ENCODE measurements at places on chromosomes 3 and 15.

DNA sequence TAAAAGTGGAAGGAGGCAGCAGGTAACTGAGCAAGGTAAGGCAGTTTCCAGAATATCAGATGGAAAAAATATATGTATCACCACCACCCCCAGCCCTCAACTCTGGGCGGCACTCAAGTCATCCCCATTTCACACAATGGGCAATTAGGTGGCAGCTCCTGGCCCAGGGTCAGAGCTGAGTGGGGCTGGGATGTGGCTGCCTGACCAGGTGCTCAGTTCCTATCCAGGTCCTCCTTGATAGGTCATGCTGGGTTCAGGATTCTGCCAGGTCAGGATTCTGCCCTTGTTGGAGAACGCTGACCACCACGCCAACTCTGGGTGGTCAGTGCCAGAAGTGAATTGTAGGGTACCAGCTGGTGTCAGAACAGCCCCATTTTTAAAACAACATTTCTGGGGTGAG, 29.5 kb downstream of the RAB6B start:
- DNase-seq: no peak

DNA sequence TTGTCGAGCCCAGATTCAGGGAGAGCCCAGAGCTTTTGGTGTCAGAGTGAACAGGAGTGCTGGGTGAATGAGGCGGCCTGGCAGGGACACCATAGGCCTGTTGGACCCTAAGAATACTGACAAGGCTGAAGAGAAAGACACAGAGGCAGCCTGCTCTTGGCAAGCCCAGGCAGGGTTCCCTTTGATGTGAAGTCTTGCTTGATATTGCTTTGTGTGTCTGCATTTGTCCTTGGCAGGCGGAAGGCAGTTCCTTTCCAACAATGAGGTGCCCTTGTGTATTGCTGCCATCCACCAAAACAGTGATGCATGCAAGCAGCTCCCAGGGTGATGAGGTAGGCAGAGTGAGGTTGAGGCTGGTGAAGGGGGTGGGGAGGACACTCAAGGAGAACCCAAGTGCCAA, 152.7 kb upstream of the TSC22D2 start:
- DNase-seq: peak; percentile 55

DNA sequence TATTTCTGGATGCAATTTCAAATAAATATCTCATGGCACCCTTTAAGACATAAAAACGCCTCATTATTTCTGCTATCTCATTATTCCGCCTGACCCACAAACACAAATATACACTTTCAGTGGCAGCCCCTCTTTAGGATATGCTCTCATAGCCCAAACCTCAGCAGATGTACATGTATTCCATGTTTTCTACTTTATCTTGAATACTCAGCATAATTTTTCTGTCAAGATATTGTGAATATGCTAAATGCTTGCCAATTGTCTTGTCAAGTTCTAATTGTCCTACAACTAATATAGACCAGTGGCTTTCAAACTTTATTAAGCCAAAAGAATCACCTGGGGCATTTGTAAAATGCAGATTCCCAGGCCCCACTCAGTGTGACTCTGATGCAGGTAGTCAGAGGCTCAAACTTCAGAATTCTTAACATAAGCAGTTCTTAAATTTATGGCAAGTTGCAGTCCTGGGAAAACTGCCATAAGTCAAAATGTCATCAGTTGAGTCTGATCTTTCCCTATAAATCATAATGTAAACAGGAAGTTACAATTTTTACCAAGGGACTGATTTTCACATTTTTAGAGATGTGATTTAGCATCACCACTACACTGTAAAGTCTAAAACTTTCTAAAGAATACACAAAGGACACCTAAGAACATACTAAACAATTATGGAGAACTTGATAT, 135.1 kb downstream of the TBL1XR1 start:
- no peak for DNase-seq

- no peak for DNase-seq
Observed at GRCh38 chr3:122067588-122068240, 12.6 kb downstream of the CD86 start.

- DNase-seq: no peak
Observed at GRCh38 chr3:112973325-112974177, 1.4 kb downstream of the CD200R1 start.

DNA sequence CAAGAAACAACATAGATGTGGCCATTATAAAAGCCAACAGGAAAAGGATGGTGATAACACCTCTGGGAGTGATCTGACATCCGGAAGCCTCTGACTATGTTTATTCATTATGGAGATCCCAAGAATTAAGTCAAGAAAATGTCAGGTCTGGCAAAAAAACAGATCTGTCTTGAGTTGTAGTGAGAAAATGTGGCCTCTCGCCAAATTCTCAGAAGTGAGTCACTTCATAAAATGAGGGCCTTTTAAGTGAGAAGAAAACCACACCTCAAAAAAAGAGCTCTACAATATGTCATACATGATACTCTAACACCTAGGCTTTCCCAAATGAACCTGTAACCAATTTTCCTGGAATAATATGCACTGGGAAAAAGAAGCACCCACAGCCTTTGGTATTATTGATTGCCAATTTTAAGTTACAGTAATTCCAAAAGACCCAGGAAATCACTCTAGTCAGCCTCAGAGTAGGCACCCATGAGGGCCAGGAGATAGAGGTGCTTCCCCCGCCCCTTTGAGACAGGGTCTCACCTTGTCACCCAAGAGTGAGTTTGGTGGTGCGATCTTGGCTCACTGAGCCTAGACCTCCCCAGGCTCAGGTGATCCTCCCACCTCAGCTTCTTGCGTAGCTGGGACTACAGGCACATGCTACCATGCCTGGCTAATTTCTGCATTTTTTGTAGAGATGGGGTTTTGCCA, 38.0 kb downstream of the CCR3 start:
- DNase-seq: no peak

GRCh38 chr3:114389156-114389555, 95.3 kb downstream of the TIGIT start:
- no peak for DNase-seq

GRCh38 chr3:80993241-80993945, 768.1 kb downstream of the GBE1 start:
- no peak for DNase-seq

DNA sequence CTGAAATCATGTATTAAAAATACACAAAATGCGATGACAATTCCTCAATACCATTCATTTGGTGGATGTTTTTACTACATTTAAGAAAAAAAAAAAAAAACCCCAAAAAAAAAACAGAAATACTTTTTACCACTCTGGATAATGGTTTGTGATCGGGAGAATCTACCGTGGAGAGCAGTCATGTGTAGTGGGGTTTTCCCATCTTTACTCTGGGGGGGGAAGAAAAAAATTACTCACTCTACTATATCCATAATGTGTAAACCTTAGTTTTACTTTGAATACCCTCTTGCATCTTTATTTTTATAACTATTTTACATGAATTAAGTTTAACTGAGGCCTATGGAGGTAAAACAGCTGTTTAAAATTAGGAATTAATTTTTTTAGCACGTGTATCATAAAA, 83.3 kb downstream of the ANKRD28 start:
- no peak for DNase-seq

DNA sequence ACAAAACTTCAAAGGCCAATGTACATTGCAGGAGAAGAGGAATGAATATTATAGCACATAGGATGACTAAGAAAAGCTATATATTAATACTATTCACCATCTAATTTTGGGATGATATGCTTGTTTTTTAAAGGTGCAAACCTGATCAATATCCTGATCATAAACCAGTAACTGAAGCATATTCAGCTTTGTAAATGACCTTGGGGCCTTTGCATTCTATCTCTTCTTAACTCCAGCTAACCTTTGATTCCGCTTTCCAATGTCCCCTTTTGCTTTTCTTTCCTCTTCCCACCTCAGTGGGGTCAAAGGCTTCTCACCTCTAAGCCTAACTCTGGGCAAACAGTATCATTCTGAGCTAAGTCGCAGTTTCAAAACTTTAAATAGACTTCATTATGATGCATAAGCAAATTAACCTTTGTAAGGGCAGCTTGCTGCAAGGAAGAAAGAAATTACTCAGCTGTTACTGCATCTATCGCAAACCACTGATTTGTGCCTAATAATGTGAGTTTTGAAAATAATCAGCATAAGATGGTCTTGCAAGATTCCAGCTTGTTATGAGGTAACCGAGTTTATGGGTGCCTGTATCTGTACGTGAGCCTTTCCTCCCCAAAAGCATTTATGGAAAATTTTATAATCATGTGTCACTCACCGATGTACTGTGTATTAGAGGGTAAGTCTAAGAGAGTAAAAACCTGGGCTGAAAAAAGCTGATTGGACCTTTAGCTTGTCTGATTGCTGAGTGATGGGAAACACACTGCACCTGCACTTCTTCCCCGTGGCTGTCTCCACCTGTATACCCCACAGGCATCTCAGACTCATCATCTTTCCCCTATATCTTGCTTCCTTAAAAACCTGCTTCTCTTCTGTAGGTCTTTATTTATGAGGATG, 116.8 kb downstream of the TPRG1 start:
- no peak for DNase-seq

All from occipital lobe (tissue), 3 donors.